Activated naive CD8-positive, alpha-beta T cell treated with anti-CD3 and anti-CD28 coated beads for 36 hours (primary cell): ENCODE measurements at places on chromosomes 2 and 18. TPM values are rescaled to one million over a fixed set of nuclear protein-coding genes. Genes with fewer than 3 reads are reported as not detected.

DNA sequence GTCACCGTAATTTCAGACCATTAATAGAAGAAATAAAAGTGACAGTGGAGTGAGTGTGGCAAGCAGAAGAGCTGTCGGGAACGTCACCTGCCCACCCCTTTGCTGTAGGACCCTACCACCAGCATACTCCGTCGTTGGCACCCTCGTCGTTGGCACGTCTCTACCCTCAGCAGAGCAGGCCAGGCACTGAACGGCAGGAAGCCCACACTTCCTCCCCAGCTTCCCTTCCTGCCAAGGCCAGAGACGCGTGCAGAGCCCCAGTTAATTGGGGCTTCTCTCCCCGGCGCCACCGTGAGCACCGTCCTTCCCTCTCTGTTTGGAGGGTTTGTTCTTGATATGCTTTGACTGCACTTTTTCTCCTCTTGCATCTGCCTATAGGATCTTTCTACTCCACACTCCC lies 27.0 kb upstream of the NFATC1 start:
- peak overlapping the region; percentile 42 for H3K27ac ChIP-seq
- DNase-seq: no peak
- no peaks in the 10 kb centered on the region for H3K27me3 ChIP-seq
- peaks cover 24% of the 10 kb centered on the region for H3K4me1 ChIP-seq
- peaks cover 11% of the 10 kb centered on the region for H3K36me3 ChIP-seq

GRCh38 chr2:42196403-42197267 lies 27.5 kb downstream of the EML4 start:
- no peak overlapping the region for H3K27ac ChIP-seq
- peaks cover 18% of the 10 kb centered on the region for H3K36me3 ChIP-seq
- H3K4me1 ChIP-seq: peaks cover 62% of the 10 kb centered on the region
- DNase-seq: no peak

DNA sequence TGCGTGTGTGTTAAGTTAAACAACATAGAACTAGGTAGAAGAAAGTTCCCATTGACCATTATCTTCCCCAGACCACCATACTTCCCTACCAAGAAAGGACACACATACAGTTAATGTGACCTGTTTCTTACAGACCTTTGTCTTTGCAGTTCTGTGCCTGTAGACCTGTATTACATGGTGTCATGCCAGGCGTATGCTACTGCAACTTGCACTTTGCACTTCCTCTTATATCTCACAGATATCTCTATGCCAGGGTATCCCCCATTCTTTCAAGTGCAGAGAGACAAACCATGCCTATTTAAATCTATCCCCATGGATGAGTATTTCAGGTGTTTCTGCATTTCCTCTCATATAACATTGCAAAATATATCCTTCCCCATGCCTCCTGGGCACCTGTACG lies 136.8 kb upstream of the PKDCC start:
- no peak overlapping the region for H3K4me3 ChIP-seq
- no peak for DNase-seq
- peaks cover 17% of the 10 kb centered on the region for H3K27me3 ChIP-seq
- no peaks in the 10 kb centered on the region for H3K36me3 ChIP-seq

- no peaks in the 10 kb centered on the region for H3K4me1 ChIP-seq
- no peak for DNase-seq
- H3K36me3 ChIP-seq: no peaks in the 10 kb centered on the region
Measured at GRCh38 chr18:45573514-45573913, 41.8 kb upstream of the SLC14A2 start.

GRCh38 chr2:238220274-238220891 lies 16.9 kb upstream of the ILKAP start:
- DNase-seq: no peak
- H3K36me3 ChIP-seq: no peaks in the 10 kb centered on the region
- no peak overlapping the region for H3K27ac ChIP-seq
- H3K27me3 ChIP-seq: peaks cover under 1% of the 10 kb centered on the region
- H3K4me3 ChIP-seq: no peak overlapping the region

DNA sequence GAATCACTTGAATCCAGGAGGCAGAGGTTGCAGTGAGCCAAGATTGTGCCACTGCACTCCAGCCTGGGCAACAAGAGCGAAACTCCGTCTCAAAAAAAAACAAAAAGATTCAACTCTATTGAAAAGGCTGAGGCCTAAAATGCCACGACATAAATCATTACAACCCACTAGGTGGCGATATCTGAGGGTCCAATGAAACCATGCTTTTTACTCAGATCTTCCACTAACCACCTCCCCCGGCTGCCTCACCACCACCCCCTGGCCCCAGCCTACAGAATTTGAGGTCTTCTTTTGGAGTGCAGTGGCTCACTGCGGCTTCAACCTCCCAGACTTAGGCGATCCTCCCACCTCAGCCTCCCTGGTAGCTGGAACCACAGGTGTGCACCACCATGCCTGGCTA lies 57.5 kb downstream of the AP1S3 start:
- H3K36me3 ChIP-seq: no peaks in the 10 kb centered on the region
- H3K4me1 ChIP-seq: no peaks in the 10 kb centered on the region
- DNase-seq: peak; percentile 48
- no peaks in the 10 kb centered on the region for H3K27me3 ChIP-seq

Gene SDC1
- 0.36 TPM for total RNA-seq

Gene DSC2
- total RNA-seq: 0.14 TPM

Gene CNTNAP5
- total RNA-seq: not detected

Gene ANKRD23
- 2.7 TPM for total RNA-seq

Gene KCTD18
- 18.9 TPM for total RNA-seq

Gene PDE1A
- not detected for total RNA-seq
